ENCODE measurements at places on chromosomes 1 and 21.

GRCh38 chr1:192038567-192038966 is 119.7 kb upstream of the RGS18 start:
- DNase-seq = no peak

DNA sequence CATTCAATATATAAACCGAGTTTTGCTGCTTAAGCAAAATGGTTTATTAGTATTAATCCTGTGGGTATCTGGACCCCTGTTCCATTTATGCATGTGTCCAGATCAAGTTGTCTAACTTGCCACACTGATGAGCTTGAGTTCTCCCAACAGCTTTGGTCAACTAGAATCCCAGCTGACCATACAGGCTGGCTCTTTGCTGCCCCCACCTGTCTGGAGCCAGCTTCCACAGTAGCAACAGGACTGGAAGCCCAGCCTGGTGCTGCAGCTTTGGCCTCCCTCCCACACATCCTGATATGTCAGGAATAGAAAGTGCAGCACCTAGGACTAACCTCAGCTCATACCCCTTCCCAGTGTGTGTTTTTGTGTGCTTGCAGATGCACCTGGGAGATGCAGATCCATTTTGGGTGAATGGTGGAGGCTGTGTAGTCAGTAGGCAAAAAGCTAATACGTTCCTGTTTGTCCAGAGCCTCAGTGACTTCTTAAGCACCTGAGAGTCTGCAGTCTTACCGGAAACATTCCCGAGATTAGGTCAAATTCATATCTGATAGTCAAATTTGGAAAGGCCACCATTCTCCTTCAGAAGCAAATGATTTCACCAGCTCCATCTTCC is 40.9 kb upstream of the BEND5 start:
- DNase-seq = peak; percentile 71

- DNase-seq = no peak
Measured at GRCh38 chr1:44643721-44644334, 30.5 kb downstream of the TMEM53 start.

DNA sequence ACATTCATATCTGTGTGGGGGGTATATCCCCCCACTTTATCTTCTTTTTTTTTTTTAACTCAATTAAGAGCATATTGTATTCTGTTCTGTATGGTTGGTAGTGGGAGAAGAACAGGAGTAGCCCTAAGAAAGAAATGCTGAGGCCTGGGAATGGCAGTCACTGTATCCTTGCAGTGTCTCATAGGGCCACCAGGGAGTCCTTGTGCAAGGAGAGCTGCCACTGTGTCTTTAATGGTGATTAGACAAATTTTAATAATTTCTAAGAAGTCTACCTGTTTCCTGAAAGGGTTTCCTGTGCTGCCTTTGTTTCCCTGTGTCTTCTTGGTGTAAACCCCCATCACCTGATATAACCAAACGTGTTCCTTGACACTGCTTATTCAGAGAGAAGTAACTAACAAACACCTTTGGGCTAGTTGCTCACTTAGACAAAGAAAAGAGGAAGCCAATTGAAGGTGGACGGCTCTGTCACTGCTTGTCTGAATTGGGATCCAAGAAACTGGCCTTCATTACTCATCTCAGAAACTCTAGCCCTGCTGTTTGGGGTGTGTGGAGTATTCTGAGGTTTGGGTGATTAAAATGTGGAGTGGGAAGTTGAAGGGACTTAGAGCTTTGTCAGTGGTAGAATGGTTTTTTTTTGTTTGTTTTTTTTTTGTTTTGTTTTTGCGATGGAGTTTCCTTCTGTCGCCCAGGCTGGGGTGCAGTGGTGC is 15.2 kb downstream of the GIPC2 start:
- DNase-seq = no peak

DNA sequence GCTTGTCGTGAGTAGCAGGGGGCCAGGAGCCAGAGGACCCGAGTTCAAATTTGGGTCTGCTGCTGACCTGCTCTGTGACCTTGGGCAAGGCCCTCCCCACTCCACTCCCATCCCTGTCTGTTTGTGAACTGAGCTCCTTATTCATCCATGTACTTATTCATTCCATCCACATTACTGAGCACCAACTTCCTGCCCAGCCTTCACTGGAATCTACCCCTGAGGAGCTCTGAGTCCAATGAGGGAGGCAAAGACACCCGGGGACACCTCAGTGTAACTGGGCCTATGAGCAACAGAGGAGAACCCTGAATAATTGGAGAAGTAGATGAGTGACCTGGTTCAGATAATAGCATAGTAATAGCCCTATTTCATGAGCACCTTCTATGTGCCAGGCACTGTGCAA is 8.9 kb downstream of the BSND start:
- no peak for DNase-seq

- DNase-seq = no peak
Measured at GRCh38 chr1:204296431-204296988, 63.2 kb downstream of the PLEKHA6 start.

- DNase-seq = no peak
Measured at GRCh38 chr1:34518146-34518699, 236.6 kb upstream of the GJB5 start.

- DNase-seq = no peak
Measured at GRCh38 chr1:56301791-56302190, 277.6 kb downstream of the PLPP3 start.

DNA sequence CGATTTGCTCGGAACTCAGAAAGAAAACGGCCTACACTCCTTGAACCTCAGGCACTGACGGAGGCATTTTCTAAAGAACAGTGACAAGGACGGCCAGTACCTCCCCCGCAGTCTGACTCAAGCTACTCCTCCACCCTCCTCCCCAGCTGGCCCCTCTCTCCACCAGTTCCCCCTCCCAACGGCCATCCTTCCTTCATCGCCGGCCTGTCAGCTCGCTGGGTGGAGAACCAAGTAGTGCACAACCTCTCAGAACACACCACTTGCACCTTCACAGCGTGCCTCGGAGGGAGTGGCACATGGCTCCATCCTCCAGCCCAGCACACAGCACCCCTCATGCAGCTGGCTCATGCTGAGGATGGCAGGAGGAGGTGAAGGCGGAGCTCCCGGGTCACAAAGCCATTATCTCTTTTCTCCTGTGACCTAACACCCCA is 58.8 kb downstream of the TOR1AIP2 start:
- DNase-seq = no peak

GRCh38 chr1:239764546-239764945 is 327.1 kb upstream of the FMN2 start:
- no peak for DNase-seq

DNA sequence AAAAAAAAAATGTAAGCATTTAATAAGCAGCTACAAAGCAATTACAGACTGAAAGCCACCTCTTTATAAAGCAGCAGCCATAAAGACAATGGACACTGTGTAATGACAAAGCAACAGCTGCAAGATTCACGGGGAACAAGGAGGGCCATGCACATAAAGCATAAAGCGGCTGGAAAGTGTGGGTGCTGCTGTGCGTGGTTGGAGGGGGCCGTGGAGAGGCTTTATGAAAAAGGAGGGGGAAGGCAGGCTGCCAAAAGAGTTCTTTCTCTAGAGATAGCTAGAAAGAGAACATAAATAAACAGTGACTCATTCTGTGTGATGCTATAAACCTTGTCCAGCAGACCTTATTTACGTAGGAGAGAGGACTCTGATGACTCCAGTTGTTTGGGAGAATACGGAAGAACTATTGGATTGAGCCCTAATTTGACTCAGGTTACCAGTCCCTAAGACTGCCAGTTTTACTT is 49.3 kb downstream of the ADAMTS1 start:
- no peak for DNase-seq

DNA sequence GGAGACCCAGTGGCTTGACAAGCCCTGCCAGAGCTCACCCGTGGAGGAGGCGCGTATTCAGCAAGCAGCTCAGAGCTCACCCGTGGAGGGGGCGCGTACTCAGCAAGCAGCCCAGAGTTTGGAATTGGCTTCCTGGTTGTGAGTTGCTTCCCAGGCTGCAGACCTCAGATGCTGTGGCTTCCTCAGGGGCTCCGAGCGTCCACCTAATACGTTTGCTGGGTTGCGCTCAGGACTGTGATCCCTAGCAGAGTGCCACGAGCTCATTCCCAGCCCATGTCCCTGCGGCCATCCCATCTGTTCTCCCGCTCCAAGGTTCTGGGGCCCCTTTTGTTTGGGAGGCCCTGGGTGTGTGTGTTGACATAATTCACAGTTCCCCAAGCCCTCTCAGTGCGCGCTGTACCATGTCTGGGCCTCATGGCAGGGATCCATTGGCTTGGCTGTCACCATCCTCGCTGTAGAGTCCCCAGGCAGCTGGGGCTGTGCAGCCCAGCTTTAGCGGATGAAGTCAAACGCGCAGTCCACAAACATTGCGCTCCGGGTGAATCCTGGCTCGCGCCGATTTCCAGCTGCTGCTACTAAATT is 3.6 kb downstream of the AJAP1 start:
- DNase-seq = peak; percentile 51

DNA sequence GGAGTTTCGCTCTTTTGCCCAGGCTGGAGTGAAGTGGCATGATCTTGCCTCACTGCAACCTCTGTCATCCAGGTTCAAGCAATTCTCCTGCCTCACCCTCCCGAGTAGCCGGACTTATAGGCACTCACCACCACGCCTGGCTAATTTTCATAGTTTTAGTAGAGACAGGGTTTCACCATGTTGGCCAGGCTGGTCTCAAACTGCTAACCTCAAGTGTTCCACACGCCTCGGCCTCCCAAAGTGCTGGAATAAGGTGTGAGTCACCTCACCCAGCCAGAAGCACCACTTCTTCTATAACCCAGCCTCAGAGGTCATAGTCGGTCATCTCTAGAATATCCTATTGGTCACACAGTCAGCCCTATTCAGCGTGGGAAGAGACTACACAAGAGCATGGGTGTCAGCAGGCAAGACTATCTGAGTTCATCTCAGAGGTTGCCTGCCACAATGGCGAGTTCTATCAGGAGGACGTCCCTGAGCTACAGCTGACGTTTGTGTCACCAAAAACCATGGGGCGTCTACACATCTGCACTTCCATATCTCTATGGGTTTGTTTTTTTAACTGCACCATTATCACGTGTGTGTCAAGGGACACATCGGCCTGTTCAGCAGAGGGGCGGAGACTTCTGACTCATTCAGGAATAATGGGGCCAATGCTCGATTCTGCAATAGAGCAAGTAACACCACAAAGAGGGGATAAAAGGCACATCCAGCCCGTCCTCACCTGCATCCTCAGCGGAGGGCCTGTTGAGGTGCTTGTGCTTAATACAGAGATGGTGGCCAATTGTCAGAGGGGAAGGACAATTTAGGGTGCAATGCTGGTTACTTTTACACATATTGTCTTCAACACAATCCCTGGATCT is 256.3 kb upstream of the IRF2BP2 start:
- DNase-seq = no peak

DNA sequence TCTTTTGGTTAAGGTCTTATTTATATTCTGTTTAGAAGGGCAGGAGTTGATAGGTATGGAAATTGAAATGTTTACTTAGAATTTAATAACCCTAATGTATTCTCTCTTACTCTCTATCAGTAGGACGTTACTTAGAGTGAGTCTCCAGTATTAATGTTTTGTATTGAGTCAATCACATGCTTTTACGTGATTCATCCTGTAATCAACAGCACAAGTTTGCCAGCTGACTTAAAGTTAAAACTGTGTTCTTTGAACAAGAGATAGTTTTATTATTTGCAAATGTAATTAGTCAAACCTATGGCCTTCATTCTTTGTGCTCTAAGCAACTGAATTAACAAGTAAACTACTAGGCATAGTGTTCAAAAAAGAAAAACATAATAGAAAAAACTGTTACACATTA is 57.3 kb downstream of the PKN2 start:
- DNase-seq = no peak

DNA sequence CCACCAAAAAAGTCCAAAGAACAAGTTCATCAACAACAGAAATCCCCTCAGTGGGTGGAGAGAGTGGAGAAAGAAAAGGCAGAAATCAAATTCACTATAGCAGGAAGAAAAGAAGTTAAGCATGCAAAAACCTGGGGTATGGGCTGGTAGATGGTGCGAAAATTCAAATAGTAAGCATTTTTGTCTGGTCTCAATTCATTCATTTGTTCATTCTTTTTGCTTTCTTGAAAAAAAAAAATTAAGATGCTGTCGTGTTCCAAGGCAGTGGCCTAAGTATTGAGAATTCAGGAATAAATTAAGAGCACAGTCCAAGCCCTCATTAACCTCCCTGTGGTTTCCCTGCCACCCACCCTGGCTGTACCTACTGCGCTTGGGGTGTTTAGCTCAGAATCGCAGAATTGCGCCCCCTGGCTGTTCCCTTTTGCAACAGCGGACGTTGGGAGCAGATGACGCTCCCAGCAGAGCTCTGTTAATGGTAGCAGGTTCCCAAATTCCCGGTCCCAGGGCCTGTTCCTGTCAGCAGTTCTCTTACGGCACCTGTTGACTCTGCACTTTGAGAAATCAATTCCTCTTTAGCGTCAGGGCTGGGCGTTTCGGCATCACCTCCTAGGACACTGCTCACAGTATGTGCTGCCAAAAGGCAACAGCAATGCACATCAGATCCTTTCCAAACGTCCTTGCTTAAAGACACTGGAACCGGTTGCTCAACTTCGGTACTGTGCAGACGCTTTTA is 34.0 kb upstream of the SSX2IP start:
- DNase-seq = no peak

GRCh38 chr1:178119628-178120027 is 25.7 kb downstream of the RASAL2 start:
- no peak for DNase-seq

- DNase-seq = no peak
Measured at GRCh38 chr1:234842726-234843641, 233.0 kb upstream of the IRF2BP2 start.

DNA sequence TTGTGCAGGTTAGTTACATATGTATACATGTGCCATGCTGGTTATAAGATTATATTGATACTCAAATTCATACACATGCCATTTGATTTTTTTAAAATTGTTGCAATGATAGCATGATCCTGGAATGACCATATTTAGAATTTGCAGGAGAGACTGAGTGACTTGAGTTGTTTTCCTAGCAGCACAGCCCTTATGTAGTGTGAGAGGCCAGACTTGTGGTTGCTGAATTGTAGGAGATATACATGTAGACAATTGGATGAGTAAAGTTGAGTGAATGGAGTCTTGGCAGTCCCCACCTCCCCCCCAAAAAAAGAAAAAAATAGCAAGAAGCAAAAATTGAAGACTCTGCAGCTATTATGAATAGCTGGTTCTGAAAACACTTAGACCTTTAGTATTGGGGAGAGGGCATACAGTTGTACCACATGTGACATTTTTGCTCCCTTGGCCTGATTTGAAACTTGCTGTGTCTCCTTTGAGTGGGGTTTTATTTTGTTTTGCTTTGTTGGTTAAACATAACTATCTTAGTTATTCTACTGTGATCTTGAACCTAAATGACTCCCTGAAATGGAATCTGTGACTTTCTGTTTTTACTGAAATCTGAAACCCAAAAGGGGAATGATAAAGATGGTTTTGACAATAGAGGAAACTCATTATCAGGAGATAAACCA is 280.3 kb downstream of the HMCN1 start:
- no peak for DNase-seq

- DNase-seq = no peak
Measured at GRCh38 chr1:50447961-50448360, 24.7 kb upstream of the DMRTA2 start.

GRCh38 chr1:224732377-224733026 is 116.4 kb downstream of the CNIH3 start:
- no peak for DNase-seq

DNA sequence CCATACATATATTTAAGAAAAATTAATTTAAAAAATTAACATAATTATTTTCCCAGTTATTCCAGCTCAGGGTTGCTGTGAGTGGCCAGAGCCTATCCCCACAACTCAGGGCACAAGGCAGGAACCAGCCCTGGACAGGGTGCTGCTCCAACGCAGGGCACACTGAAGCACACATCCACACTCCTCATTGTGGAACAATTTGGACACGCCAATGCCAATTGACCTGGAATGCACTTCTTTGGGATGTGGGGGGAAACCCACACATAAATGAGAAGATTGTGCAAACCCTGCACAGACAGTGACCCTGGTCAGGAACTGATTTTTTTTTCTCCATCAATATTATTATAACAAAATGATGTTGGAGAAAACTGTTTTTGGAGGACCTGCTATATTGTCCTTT is 23.4 kb downstream of the SAMSN1 start:
- no peak for DNase-seq
